H7 (cell line): ENCODE measurements at places on chromosomes 4 and X.

DNA sequence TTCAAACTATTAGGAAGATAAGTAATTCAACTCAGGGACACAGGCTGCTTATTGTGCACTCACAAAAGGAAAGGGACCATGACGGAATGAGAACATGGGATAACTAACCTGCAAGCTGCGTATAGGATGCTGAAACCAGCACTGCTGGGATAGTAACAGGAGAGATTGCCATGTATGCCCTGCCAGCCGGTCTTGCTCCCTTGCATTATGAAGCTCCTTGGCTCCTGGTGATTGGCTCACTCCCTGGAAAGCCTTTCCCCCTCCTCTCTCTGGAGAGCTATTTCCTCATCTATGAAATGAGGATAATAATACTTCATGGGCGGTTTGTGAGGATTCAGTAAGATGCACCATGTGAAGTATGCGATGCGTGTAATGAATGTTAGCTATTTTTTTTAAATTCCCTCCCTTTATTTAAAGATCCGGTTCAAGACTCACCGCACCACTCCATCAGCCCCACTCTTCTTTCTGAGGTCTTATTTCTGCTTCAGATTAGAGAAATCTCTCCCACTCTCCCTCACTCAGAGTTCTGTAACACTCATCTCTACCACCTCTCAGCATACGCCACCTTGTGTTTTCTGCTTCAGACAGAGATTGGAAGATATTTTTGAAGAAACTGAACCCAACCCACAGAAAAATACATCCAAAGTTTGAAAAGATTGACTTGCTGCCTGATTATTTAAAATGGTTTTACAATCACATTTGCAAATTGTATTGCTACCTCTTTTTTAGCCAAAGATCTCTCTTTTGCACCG, 18.4 kb downstream of the MSMO1 start:
- DNase-seq, result no peak

DNA sequence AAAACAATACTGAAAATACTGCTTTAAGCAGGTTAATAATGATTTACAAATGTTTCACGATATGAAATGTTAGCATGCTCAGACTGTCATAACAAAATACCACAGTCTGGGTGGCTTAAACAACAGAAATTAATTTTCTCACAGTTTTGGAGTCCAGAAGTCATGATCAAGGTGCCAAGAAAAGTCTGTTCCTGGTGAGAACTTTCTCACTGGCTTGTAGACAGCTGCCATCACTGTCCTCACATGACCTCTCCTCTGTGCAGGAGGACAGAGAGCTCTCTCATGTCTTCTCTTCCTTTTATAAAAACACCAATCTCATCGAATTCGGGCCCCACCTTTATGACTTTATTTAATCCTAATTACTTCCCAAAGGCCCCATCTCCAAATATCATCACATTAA, 426.7 kb downstream of the KLHL13 start:
- DNase-seq, result no peak

DNA sequence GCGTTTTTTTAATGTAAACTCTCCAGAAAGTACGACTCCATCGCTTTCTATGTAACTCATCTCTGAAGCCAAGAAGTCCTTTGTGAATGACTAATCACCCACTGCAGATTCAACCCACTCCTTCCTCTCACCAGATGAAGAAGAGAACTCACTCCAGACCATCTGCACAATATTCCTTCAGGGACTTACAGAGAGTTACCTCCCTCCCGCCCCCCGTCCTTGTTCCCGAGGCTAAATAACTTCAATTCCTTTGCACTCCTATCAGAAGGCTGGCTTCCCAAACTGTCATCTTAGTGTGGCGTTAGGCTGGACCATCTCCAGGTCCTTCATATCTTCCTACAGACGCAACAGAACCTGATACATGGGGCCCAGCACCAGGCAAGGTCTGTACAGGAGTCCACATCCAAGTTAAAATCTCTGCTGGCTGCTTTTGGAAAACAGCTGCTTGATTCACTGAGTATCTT, 82.4 kb downstream of the AFAP1 start:
- DNase-seq, result no peak

DNA sequence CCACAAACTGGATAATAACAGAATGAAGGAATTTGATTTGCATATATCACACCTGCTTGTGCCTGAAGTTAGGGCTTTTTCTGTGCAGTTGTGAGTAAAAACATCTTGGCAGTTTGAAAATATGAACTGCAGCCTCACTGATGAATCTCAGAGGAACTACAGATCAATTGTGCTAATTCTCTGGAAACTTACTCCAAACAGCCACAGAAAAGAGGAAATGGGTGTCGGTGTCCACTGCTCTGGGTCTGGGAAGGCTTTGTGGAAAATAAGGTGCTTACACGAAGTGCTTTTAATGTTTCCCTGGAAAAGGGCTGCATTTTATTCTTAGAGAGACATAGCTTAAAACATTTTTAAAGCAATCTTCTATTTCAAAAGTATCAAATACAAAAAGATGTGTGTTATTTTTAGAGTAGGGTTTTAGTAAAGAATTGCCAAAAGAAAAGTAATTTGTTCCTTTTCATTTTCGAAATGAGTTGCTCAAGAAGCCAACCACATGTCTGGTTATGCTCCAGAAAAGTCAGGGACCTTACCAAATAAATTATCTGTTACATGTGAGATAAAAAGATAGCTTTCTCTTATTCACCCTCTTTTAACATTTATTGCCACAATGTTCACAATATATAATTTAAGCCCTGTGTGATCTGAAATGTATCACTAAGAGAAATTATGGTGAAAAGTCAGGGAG, 240.1 kb downstream of the FRAS1 start:
- no peak for DNase-seq

DNA sequence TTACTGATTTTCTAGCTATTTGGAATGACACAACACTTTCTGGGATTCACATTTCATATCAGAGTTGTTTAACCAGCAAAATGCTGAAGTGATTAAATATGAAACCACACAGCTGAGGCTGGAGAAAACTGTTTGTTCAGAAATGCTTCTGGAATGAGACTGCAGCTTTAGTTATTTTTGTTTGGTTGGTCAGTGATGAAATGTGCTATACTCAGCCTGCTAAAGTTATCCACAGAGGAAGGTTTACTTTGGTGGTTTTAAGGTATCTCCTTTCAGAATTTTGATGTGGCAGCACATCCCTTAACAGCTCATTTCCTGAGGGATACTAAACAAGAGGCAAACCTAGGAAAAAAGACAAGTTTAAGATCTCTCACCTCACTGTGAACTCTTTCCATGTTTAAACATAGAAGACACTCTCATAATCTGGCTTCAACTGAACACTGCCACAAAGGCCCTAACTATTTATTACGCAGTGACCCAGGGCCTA, 106.6 kb upstream of the PDE5A start:
- no peak for DNase-seq

DNA sequence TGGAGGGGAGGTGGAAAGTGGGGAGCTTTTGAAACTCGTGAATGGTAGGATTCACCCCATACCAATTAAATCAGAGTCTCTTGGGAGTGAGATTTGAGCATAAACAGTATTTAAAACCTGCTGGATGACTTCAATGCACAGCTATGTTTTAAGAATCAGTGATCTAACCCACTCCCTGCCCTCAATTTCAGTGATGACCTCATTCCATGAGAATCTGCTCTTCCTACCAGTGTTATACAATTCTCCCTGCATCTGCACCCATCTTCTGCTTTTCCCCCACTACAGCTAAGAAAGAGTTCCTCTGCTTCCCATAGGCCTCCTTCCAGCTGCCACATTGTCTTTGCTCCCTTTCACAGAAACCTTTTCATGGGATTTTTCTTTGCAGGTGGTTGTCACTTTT, 18.3 kb upstream of the H2AZ1 start:
- DNase-seq, result no peak

DNA sequence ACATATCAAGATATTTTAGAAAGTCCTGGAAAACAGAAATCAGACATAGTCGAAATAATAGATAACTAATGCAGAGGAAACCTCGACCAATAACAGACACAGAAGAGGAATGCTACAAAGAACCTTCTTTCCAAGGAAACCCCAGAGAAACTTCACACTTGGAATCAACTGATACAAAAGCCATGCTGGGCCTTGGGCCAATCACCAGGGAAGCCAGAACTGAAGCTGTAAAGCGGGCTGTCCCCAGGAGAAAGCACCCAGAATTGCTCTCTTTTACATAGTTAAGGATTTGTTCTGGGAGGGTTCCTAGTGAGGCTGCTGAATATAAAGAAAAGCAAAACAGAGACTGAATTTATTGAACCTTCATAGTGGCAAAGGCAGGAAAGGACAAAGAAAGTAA, 100.5 kb downstream of the PRDM5 start:
- no peak for DNase-seq

- no peak for DNase-seq
These were observed 79.7 kb upstream of the GNPDA2 start for GRCh38 chr4:44806071-44806470.

DNA sequence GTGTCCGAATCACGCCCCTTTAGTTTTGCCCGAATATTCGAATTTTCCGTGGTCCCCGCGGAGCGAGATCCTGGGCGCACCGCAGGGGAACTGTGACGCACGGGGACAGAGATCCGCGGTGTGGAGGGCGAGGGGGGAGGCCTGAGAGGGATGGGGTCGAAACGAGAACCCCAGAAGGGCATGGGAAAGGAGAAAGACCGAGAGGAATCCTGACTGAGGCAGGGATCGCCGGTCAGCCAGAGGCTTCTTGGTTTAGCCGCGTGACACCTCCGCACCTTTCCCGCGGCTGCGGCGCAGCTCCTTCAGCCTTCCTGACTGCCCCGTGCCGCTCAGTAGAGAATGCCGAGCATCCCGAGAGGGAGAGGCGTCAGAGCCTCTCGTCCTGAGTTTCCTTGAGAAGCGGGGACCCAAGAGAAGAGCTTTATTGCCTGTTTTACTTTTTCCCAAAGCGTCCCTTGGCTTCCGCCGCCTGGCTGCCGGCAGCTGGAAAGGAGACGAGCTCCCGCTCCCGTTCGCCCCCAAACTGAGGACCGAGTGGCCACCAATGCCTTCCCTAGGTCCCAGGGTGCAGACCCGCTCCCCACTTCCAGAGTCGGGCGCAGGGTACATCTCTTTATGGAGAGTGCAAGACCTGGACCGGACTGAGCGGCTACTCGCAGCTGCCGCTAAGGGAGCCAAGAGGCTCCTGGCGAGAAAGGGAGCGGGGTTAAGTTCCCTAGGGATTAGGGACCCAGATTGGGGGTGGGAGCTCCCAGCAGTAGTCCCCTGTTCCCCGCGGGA, 911 bp upstream of the GPR50 start:
- DNase-seq, result no peak

GRCh38 chrX:133171962-133172708, 46.0 kb downstream of the TFDP3 start:
- peak; percentile 17 for DNase-seq

DNA sequence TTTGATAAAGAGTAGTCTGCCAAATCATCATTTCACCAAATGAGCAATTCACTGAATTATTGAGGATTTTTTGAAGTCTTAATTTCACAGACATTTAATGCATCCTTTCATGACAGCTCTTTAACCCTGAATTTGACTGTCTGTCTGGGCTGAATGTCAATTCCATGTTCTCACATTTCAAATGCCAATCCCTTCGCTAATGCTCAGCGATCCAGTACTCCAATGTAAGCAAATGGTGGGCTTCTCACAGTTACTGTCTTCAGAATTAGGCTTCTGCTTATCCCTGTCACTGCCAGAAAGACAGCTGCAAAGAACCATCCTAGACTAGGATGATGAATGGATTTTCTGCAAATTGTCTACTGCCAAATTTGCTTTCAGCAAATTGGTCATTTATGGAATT, 36.2 kb upstream of the USP38 start:
- DNase-seq, result no peak

GRCh38 chr4:15516494-15516893, 46.8 kb downstream of the CC2D2A start:
- no peak for DNase-seq

GRCh38 chrX:125947501-125947900, 218.6 kb downstream of the DCAF12L2 start:
- no peak for DNase-seq

DNA sequence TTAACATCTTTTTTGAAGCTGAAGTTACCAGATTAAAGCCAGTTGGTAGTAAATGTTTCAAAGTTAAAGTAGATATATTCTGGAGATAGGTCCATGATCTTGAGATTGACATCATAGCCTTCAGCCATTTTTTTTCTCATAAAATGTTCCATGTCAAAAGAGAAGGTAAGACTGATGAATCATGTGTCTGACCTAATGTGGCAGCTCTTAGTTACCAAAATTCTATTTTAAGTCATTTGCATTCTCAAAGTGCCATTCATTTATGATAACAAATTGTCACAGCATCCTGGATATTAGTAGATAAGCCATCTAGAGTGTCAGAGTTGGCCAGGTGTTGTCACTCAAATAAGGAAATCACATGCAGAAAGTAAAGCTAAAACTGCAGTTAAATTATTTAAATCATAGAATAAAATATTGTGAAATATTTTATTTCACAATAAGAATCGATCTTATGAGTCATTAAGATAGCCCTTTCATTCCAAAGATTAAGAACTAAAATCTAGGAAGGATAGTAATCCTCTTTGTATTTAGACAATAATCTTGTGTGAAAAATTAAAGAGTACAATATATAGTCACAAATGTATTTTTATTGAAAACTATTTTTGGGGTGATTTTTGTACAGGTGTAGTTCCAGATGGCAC, 65.7 kb upstream of the ADAD1 start:
- no peak for DNase-seq

GRCh38 chrX:1475881-1476280, 23.2 kb upstream of the ASMTL start:
- DNase-seq, result no peak

- DNase-seq, result no peak
These were observed 152.1 kb upstream of the DGKK start for GRCh38 chrX:50622751-50623150.

DNA sequence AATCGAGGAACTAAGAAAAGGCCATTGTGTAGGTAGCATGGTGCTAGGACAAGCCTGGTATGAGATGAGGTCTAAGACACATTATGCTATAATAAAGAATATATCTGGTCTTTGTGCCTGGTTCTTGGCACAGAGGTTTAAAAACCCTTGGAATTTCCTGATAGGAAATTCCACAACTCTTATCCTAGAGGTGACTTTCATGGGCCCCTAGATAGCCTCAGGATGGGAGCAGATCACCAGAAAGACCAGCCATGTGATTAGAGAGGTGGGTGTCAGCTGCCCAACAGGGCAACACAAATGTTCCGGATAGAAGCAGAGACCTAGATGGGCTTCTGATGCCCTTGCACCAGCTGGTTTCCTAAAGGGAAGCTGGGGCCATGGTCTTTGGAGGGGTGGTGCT, 107.2 kb downstream of the SCD5 start:
- DNase-seq, result no peak

GRCh38 chr4:77284036-77284435, 127.0 kb downstream of the CCNG2 start:
- DNase-seq, result no peak

- DNase-seq, result peak; percentile 49
These were observed 203.6 kb downstream of the SPRY1 start for GRCh38 chr4:123599920-123600810.

GRCh38 chr4:8181844-8182243, 17.2 kb upstream of the SH3TC1 start:
- peak; percentile 55 for DNase-seq

- DNase-seq, result no peak
These were observed 450.7 kb downstream of the HNRNPD start for GRCh38 chr4:81923140-81923539.

DNA sequence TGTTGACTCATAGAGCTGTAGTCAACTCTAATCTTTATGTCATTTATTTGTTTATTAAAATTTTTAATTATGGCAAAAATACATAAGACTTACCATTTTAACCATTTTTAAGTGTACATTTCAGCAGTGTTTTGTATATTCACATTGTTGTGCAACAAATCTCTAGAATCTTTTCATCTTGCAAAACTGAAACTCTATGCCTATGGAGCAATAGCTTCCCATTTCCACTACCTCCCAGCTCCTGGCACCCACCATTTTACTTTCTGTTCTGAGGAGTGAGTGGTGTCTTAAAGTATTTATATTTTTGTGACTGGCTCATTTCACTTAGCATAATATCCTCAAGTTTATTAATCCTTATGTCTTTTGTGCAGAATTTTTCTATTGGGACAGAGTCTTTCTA, 181.0 kb downstream of the GPAT3 start:
- DNase-seq, result no peak
